T-helper 2 cell (primary cell): ENCODE measurements at places on chromosomes 6 and 20.

GRCh38 chr6:35487658-35488516, 9.0 kb downstream of the TEAD3 start:
- no peak for DNase-seq

GRCh38 chr20:5526516-5526915, 209.8 kb upstream of the PROKR2 start:
- no peak for DNase-seq

DNA sequence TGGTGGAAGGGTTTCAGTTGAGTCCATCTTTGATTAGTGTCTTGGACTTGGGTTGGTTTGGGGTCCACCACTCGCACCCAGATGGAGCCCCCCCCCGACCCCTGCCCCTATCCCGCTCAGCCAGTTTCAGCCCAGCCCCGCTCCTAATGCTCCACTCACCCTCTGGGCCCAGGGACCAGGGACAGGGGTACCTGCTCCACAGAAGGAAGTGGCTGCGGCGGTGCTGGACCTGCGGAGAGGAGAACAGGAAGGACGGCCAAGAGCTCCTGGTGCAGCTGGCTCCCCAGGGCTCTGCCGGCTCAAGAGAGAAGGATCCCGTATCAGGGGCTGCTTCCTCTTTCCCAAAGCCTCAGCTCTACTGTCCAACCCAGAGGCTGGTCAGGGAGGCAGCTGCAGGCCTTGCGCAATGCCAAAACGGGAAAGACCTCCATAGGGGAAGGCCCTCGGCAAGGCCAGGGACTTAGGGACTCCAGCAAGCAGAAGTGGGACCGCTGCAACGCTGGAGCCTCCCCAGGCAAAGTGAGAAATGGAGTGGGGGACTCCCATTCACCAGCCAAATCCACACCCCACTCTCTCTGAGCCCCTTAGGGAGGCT, at the start of gene SIGLEC1:
Gene SIGLEC1 (minus strand): TSS at position 322 of the 595 bp plus-strand sequence. CDS start 5,472 bp downstream, outside the sequence.
- no peak for DNase-seq

- DNase-seq: no peak
Observed at GRCh38 chr20:37108676-37109075, 12.9 kb upstream of the RBL1 start.

GRCh38 chr20:3583765-3584164, 79.4 kb downstream of the GFRA4 start:
- DNase-seq: no peak

- DNase-seq: no peak
Observed at GRCh38 chr6:81682235-81682795, 70.2 kb downstream of the TENT5A start.

DNA sequence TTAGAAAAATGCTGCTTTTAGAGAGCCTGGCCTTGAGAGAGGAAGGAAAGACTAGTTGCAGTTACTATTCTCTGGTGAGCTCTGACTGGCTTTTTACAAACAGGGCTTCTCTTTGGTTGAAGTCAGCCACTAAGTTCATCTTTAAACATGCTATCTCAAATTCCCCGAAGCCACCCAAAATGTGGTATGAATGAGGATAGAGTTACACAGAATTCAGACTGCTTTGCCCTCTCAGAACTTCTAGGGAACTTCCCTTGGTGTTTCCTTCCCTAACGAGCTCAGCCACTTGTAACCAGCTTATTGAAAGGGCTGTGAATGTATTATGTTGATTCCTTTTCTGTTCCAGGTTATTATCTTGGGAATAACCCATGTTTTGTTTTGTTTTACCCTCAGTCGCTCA, 73.5 kb downstream of the EFHC1 start:
- no peak for DNase-seq

- no peak for DNase-seq
Observed at GRCh38 chr6:113860181-113860955, 3.2 kb downstream of the MARCKS start.

GRCh38 chr20:10178727-10179313, 39.8 kb upstream of the SNAP25 start:
- no peak for DNase-seq

- no peak for DNase-seq
Observed at GRCh38 chr6:90444160-90444714, 142.6 kb downstream of the MAP3K7 start.

GRCh38 chr6:9851541-9852380, 563.1 kb downstream of the TFAP2A start:
- DNase-seq: no peak

- no peak for DNase-seq
Observed at GRCh38 chr6:148800536-148800935, 53.7 kb downstream of the UST start.

- no peak for DNase-seq
Observed at GRCh38 chr6:21665110-21665391, 71.5 kb downstream of the SOX4 start.

DNA sequence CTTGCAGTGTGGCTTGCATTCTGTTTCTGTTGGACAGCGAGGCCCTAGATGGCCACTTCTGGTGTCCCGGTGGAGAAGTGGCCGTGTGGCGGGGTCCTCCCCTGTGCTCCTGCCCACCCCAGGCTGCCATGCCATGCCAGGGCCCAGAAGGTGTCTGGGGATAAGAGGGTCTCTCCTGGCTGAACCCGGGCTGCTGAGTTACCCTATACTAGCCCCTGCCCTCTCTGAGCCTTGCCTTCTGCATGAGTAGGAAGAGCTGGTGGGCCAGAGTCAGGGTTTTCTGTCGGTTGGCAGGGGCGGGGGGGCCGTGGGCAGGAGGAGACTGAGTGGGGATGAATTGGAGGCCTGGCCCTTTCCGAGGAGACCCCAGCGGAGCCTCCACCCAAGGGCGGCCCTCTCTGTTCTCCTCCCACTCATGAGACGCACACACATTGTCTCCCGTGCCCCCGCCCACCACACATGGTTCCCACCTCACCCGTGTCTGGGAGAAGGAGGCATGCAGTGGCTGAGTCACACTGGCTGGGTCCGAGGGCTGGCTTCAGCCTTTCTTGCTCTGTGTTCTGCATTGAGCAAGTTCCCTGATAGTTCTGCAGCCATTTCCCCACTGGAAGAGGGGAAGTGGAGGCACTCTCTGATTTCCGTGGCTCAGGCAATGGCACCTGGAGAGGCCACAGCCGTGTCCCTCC, 24.6 kb downstream of the VSTM2L start:
- DNase-seq: no peak

- DNase-seq: no peak
Observed at GRCh38 chr6:422433-423054, 31.0 kb downstream of the IRF4 start.

GRCh38 chr6:170225852-170226417, 64.9 kb downstream of the DLL1 start:
- no peak for DNase-seq

- no peak for DNase-seq
Observed at GRCh38 chr20:20888266-20888656, 175.8 kb upstream of the RALGAPA2 start.

DNA sequence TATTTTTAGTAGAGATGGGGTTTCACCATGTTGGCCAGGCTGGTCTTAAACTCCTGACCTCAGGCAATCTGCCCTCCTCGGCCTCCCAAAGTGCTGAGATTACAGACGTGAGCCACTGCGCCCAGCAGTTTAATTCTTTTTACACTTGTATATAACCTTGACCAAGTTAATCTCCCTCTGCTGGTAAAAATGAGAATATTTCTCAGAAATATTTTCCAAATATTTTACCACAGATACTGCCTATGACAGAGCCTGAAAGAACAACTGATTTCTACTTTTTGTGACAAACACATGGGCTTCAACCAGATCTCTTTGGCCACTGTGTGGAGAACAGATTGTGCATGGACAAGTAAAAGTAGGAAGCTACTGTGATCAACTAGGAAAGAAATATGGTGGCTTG, 21.2 kb upstream of the NHSL1 start:
- DNase-seq: no peak

- peak; percentile 21 for DNase-seq
Observed at GRCh38 chr6:73586416-73586974, 65.7 kb upstream of the EEF1A1 start.

DNA sequence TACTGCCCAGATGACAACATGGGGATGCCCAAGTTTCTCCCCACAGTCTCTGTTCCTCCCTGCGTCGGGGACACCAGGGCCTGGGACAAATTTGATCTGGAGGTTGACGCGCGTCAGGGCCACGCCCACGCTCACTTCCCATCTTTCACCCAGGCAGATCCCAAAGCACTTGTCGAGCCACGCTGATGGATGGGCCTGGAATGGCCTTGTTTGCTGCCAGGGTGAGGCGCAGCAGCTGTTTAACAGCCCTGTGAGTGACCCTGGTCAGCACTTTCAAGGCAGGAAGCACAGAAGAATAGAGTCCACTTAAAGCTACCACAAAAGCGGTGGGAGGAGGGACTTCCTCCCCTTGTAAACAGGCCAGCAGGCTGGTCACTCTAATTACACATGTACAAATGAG, 324.7 kb upstream of the JARID2 start:
- DNase-seq: no peak

DNA sequence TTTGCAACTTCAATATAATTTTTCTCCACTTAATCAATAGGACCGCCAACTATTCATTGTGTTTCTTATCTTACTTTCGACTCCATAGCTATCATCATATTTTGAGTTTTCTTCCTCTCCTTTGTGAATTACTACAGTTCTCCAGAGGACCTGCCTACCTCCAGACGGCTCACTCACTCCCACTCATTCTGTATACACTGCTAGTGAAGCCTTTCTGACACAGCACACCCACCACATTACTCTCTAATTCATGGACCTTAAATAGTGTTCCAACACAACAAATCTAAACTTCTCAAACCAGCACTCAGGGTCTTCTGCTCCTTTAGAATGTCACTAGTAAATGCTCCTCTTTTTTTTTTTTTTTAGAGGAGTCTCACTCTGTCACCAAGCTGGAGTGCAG, 23.8 kb downstream of the FKBP5 start:
- DNase-seq: no peak

- DNase-seq: no peak
Observed at GRCh38 chr6:124741341-124741740, 220.9 kb upstream of the RNF217 start.

DNA sequence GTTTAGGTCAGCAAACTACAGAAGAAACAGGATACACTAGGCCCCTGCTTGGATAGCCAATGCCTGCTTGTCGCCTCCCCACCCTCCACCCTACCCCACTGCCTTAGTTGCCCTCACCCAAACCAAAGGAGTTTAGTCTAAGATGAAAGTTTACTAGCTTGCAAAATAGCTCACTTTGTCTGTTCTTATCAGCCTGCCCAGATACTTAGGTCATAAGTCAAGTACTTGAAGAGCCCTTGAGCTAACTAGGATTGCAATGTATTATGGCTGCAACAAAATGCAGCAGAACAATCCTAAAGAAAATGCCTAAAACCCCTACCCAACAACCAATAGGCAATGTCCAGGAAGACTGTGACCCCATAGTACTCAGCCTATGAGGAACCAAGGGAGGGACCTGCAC, 7.3 kb upstream of the ENTPD6 start:
- no peak for DNase-seq

GRCh38 chr6:28383235-28384142, 16.1 kb downstream of the ZSCAN12 start:
- DNase-seq: no peak

- DNase-seq: no peak
Observed at GRCh38 chr20:55151171-55151570, 675.8 kb downstream of the DOK5 start.

DNA sequence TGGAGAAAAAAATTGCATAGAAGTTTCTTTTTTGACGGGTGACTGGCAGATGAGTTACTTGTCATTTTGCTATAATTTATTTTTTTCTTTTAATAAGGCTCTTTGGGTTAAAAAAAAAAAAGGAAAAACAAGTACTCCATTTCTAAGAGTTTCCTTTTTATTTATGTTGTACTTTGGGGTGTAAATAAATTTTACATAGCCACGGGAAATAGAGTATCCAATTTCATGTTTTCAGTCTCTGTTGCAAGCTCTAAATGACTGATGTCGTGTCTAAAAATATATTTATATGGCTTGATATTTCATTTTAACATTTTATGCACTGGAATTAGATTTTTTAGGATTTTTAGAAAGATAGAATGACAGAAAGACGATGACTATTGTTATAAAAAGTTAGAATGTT, 3.4 kb downstream of the EYA4 start:
- no peak for DNase-seq

DNA sequence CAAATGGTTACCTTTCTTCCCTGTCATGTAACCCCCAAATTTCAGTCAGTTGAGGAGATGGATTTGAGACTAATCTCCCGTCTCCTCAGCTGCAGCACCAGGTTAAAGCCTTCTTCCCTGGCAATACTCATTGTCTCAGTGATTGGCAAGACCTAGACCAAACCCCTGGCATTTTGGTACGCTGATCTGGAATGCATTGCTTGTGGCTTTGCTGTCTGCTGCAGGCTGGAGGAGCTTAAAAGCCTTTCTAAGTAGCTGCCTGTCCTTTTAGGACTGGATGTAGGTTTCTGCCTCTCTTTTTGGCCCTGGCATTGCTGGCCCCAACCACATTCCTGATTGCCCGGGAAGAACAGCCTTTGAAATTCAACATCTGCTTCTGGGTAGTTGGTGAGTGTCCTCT, 729.6 kb upstream of the GJE1 start:
- DNase-seq: no peak
